ENCODE measurements at places on chromosomes 2 and 18. TPM values are rescaled to one million over a fixed set of nuclear protein-coding genes. Genes with fewer than 3 reads are reported as not detected.

- no peak overlapping the region for H3K4me3 ChIP-seq
- no peak for DNase-seq
- no peaks in the 10 kb centered on the region for H3K27me3 ChIP-seq
- no peaks in the 10 kb centered on the region for H3K4me1 ChIP-seq
These were observed 46.0 kb upstream of the CTIF start for GRCh38 chr18:48492880-48493279.

- no peak for DNase-seq
- no peaks in the 10 kb centered on the region for H3K36me3 ChIP-seq
- no peaks in the 10 kb centered on the region for H3K27me3 ChIP-seq
- no peaks in the 10 kb centered on the region for H3K4me1 ChIP-seq
- no peak overlapping the region for H3K27ac ChIP-seq
- no peak overlapping the region for H3K4me3 ChIP-seq
These were observed 60.4 kb downstream of the FIGN start for GRCh38 chr2:163675388-163675787.

DNA sequence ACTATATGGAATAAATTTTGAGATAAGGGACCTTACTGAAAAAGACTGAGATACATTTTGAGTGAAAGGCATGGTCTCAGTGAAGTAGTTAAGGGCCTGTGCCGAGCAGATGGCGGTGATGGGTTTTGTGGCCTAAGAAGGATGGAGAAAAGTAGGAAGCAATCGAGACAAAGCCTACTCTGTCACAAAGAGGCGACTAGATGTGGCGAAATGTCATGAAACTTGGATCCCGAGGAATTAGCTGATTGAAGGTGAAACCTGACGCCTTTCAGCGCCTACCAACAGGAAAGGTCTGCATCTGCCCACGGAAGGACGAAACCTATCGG, 558 bp upstream of the CEP192 start:
- H3K27ac ChIP-seq = peak overlapping the region; percentile 93
- peak overlapping the region; percentile 68 for H3K4me3 ChIP-seq
- H3K4me1 ChIP-seq = peaks cover 22% of the 10 kb centered on the region
- no peaks in the 10 kb centered on the region for H3K27me3 ChIP-seq
- H3K36me3 ChIP-seq = peaks cover 40% of the 10 kb centered on the region
- DNase-seq = no peak

DNA sequence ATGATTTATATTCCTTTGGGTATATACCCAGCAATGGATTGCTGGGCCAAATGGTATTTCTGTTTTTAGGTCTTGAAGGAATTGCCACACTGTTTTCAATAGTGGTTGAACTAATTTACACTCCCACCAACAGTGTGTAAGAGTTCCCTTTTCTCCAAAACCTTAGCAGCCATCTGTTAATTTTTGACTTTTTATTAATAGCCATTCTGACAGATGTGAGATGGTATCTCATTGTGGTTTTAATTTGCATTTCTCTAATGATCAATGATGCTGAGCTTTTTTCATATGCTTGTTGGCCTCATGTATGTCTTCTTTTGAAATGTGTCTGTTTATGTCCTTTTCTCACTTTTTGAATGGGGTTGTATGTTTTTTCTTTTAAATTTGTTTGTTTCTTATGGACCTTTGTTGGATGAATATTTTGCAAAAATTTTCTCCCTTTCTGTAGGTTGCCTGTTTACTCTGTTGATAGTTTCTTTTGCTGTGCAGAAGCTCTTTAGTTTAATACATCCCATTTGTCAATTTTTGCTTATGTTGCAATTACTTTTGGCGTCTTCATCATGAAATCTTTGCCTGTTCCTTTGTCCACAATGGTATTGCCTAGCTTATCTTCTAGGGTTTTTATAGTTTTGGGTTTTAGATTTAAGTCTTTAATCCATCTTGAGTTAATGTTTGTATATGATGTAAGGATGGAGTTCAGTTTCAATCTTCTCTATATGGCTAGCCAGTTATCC, 119.7 kb upstream of the XIRP2 start:
- H3K27ac ChIP-seq = no peak overlapping the region
- no peaks in the 10 kb centered on the region for H3K4me1 ChIP-seq
- H3K27me3 ChIP-seq = no peaks in the 10 kb centered on the region
- DNase-seq = no peak
- no peak overlapping the region for H3K4me3 ChIP-seq

DNA sequence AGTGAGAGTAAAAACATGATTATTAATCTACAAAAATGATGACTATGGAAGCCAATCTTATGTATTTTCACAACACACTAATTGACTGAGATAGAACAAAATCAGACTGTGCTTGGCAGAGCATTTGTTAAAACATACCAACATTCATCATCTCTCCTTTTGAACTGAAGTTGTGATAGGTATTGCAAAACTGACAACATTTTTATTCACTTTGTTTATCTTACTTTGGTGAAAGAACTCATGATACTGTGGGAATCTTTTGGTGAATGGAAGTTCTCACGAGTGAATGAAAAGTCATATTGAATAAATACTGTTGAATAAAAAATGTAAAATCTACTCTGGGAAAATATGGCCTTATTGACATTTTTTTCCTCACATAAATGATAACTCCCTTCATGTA, 1430.2 kb upstream of the PIK3C3 start:
- no peaks in the 10 kb centered on the region for H3K4me1 ChIP-seq
- no peaks in the 10 kb centered on the region for H3K36me3 ChIP-seq
- no peak overlapping the region for H3K4me3 ChIP-seq
- no peak overlapping the region for H3K27ac ChIP-seq
- no peak for DNase-seq
- H3K27me3 ChIP-seq = no peaks in the 10 kb centered on the region

GRCh38 chr2:63851691-63852311, 10.1 kb downstream of the UGP2 start:
- no peak overlapping the region for H3K27ac ChIP-seq
- peaks cover 42% of the 10 kb centered on the region for H3K4me1 ChIP-seq
- DNase-seq = no peak
- H3K36me3 ChIP-seq = peaks cover 12% of the 10 kb centered on the region

GRCh38 chr2:63023444-63023843, 27.2 kb upstream of the OTX1 start:
- no peak overlapping the region for H3K27ac ChIP-seq
- H3K27me3 ChIP-seq = no peaks in the 10 kb centered on the region
- peak; percentile 23 for DNase-seq

DNA sequence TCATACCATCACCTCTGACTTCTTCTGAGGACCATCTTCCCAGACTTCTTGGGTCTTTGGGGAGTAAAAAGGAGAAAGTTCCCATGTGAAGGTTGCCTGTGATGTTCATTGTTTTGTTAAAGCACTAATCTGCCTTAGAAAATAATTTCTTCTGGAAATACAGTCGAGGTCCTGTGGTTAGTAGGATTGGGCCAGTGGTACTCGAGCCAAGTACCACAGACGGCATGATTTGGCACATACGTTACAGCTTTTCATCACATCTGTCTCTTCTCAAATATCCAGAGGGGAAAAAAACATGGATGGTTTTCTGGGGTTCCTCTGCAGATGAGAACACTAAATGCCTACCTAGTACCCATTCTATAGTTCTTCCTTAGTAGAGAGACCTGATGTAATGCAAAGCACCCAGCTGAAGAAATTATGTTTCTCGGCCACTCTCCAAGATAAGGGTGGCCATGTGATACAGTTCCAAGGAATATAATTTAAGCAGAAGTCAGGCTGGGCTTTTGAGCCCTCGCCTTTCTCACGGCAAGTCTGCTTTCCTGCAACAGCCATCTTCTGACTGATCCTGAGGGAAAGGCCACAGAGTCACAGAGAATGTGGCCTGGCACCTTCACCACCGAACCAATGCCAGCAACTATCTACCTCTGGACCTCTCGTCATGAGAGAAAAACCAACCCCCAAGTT, 161.0 kb downstream of the RNF152 start:
- H3K4me1 ChIP-seq = no peaks in the 10 kb centered on the region
- H3K27ac ChIP-seq = no peak overlapping the region
- no peaks in the 10 kb centered on the region for H3K27me3 ChIP-seq
- H3K4me3 ChIP-seq = no peak overlapping the region
- H3K36me3 ChIP-seq = no peaks in the 10 kb centered on the region

Gene DUSP2
- total RNA-seq = 0.18 TPM

Gene KIAA2012
- total RNA-seq = not detected

- peak; percentile 82 for DNase-seq
- H3K36me3 ChIP-seq = no peaks in the 10 kb centered on the region
- peak overlapping the region; percentile 72 for H3K27ac ChIP-seq
- peaks cover 37% of the 10 kb centered on the region for H3K4me1 ChIP-seq
These were observed 162.0 kb downstream of the LTBP1 start for GRCh38 chr2:33108483-33109443.

- DNase-seq = peak; percentile 60
- H3K36me3 ChIP-seq = no peaks in the 10 kb centered on the region
- peaks cover 11% of the 10 kb centered on the region for H3K27me3 ChIP-seq
- no peak overlapping the region for H3K27ac ChIP-seq
- H3K4me3 ChIP-seq = no peak overlapping the region
- no peaks in the 10 kb centered on the region for H3K4me1 ChIP-seq
These were observed 10.2 kb upstream of the THNSL2 start for GRCh38 chr2:88159955-88160415.

Gene UNC80
- total RNA-seq = 0.11 TPM

Gene C2orf15
- 0.16 TPM for total RNA-seq

GRCh38 chr2:52695731-52696130, 1071.9 kb upstream of the CHAC2 start:
- DNase-seq = no peak
- no peaks in the 10 kb centered on the region for H3K36me3 ChIP-seq
- no peaks in the 10 kb centered on the region for H3K27me3 ChIP-seq
- H3K27ac ChIP-seq = no peak overlapping the region
- no peak overlapping the region for H3K4me3 ChIP-seq

GRCh38 chr2:42844901-42845821, 52.8 kb upstream of the HAAO start:
- H3K4me3 ChIP-seq = no peak overlapping the region
- H3K27me3 ChIP-seq = no peaks in the 10 kb centered on the region
- no peak for DNase-seq
- no peaks in the 10 kb centered on the region for H3K36me3 ChIP-seq
- H3K27ac ChIP-seq = no peak overlapping the region

DNA sequence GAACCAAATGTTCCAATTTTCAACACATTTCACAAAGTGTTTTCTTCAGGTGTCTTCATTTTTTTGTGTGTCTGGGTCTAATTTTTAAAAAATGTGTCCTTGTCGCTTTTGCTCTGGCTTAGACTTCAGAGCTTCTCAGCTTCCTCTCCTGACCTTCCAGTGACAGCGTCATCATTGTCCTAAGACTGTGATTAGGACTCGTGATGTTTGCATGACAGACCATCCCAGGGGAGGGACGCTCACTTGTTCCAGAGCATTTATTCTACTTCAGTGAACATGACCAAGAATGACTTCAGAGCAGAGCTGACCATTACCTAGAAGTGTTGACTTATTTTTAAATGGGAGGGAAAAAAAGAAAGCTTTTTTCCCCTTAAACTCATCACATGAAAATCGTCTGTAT, 591.9 kb downstream of the IRS1 start:
- H3K4me3 ChIP-seq = no peak overlapping the region
- H3K4me1 ChIP-seq = no peaks in the 10 kb centered on the region
- H3K27ac ChIP-seq = no peak overlapping the region

Gene DLX1
- total RNA-seq = 16.1 TPM

DNA sequence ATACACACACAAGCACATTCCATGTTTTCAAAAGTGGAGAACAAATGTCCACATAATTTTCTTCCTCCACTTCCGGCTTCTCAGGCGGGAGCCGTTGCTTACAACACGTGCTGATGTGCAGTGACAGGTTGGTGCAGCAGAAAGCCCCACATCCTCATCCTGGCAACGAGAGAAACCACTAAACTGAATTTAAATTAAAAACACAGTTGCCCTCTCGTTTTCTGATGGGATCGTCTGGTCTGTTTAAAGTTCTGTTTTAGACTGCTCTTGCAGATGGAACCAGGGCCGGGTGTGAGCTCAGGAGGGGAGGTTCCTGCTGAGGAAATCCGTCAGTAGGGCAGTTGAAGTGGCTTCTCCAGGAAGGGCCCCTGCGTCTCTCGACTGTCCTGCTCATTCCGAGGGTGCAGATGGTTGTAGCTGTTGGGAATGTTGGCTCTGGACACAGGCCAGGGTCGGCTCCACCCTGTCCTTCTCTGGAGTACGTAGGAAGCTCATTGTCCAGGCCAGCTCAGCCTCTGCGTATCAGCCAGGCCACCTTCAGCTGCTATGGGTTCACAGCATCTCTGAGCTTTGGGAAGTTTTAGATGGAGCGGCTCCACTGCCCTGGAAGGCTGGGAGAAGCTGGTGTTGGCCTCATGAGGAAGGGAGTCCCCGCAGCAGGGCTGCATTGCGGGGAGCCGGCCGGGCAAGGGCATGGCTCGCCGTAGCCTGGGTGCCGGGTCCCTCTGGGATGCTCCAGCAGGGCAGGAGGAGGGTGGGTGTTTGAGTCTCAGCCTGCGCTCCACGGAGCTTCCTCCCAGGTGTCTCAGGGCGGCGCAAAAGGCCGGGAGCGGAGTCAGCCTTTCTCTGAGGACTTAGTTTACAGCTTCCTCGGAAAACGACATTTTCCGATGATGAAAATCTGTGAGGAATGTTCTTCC, 58.3 kb downstream of the NFATC1 start:
- no peak for DNase-seq
- H3K27me3 ChIP-seq = no peaks in the 10 kb centered on the region
- peaks cover 17% of the 10 kb centered on the region for H3K36me3 ChIP-seq
- no peaks in the 10 kb centered on the region for H3K4me1 ChIP-seq
- no peak overlapping the region for H3K4me3 ChIP-seq
- no peak overlapping the region for H3K27ac ChIP-seq

Gene SDC1
- total RNA-seq = 2.7 TPM

Gene ACSL3
- 85.2 TPM for total RNA-seq

Gene OXER1
- not detected for total RNA-seq

DNA sequence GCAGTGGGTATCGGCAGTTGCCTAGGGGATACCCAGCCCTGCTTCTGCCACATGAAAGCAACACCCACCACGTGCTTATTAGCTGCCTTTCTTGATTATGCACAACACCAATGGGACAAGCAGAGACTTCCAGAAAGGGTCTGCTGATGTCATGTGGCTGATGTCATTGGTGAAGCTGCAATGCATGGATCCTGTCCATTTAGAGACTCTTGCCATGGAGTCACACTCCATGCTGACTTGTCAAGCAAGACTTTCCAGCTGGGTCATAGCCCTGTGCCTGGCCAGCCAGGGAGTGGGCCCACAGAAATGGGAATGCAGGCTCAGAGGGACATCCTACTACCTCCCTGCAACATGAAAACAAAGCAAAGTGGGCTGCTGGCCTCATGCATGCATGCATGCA, 81.8 kb downstream of the VAPA start:
- no peak overlapping the region for H3K27ac ChIP-seq
- H3K36me3 ChIP-seq = no peaks in the 10 kb centered on the region
- DNase-seq = no peak
- no peak overlapping the region for H3K4me3 ChIP-seq

Gene FBXO41
- 7.7 TPM for total RNA-seq

DNA sequence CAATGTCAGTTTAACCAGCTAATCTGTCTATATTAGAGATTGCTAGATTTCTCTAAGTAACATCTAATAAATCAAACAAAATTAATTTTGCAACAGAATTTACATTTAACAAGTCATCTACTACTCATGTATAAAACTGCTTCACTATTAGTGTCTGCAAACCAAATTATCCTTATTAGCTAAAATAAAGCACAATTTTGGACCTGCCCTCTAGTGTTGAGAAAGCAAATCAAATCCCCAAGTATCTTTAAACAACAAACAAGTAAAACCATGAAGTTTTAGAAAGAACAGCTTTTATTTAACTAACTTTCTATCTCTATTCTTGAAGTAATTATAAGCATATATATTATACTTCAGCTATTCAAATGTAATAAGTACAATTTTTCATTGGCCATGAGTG, 113.1 kb upstream of the SP3 start:
- no peak for DNase-seq
- H3K27me3 ChIP-seq = no peaks in the 10 kb centered on the region
- no peak overlapping the region for H3K4me3 ChIP-seq
- H3K36me3 ChIP-seq = peaks cover 43% of the 10 kb centered on the region
- peaks cover 5% of the 10 kb centered on the region for H3K4me1 ChIP-seq
- no peak overlapping the region for H3K27ac ChIP-seq

All from K562 (cell line).